ENCODE measurements at places on chromosomes 13 and 19. TPM values are rescaled to one million over a fixed set of nuclear protein-coding genes. Genes with fewer than 3 reads are reported as not detected.
A peak's percentile ranks its signal among the peaks of the same experiment; 100 is the strongest.

Gene GCDH
- total RNA-seq, result 65.9 TPM

DNA sequence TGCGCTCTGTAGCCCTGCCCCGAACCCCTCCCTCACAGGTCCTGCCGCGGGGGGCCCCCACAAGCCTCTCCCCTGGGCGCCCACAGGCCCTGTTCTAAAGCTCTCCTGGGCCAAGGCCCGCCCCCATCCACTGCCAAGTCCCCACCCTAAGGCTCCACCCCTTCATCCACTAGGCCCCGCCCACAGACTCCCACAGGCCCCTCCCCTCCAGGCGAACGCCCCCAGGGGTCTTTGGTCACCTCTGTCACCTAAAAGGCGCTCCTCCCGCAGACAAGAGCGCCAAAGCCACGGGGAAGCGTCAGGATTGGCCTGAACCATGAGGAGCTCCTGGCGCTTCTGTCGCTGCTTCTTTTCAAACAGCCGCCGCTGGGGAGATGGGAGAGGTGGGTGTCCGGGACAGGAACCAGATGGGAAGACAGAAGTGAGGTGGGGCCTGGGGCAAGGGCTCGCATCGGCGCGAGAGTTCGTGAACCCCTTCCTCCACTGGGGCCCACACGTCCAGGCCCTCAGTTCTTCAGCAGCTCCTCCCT is 2.3 kb downstream of the TULP2 start:
- DNase-seq, result no peak

GRCh38 chr19:38538793-38539528 is 78.8 kb downstream of the MAP4K1 start:
- DNase-seq, result peak; percentile 46

GRCh38 chr13:85738696-85739320 is 60.4 kb downstream of the SLITRK6 start:
- no peak for DNase-seq

GRCh38 chr13:35892837-35893814 is 238.1 kb downstream of the DCLK1 start:
- DNase-seq, result no peak

Measured in activated T-helper 1 cell treated with anti-CD3 and anti-CD28 coated beads, Interleukin-12 subunit alpha, Interleukin-12 subunit beta, Interleukin-2, Interleukin-4 antibody, amounts not matched to agents 30 ng/mL and 10 ng/mL and 1 ng/mL, durations not matched to agents 14 hours and 24 hours and 36 hours (primary cell).